ENCODE measurements at places on chromosomes 5 and 9. TPM values are rescaled to one million over a fixed set of nuclear protein-coding genes. Genes with fewer than 3 reads are reported as not detected.

GRCh38 chr9:112489039-112489546 lies 2.5 kb downstream of the KIAA1958 start:
- no peak overlapping the region for H3K27ac ChIP-seq
- H3K4me3 ChIP-seq, result no peak overlapping the region
- H3K27me3 ChIP-seq, result no peaks in the 10 kb centered on the region
- H3K36me3 ChIP-seq, result no peaks in the 10 kb centered on the region
- no peak for DNase-seq

DNA sequence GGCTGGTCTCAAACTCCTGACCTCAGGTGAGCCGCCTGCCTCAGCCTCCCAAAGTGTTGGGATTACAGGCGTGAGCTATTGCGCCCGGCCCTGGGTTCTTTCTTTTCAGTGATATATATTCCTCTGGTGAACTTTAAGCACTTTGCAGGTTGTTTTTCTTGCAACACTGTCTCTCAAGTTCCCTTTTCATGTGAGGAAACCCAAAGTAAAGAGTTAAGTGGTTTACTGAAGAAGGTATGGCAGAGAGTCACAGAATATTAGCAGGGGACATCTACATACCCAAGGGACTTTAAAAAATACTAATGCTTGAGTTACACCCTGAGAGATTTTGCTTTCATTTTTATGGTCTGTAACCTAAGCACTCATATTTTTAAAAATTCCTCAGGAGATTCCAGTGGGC lies 6.7 kb upstream of the GAPT start:
- DNase-seq, result no peak
- no peak overlapping the region for H3K4me3 ChIP-seq
- H3K27ac ChIP-seq, result no peak overlapping the region
- no peaks in the 10 kb centered on the region for H3K36me3 ChIP-seq
- H3K4me1 ChIP-seq, result no peaks in the 10 kb centered on the region

DNA sequence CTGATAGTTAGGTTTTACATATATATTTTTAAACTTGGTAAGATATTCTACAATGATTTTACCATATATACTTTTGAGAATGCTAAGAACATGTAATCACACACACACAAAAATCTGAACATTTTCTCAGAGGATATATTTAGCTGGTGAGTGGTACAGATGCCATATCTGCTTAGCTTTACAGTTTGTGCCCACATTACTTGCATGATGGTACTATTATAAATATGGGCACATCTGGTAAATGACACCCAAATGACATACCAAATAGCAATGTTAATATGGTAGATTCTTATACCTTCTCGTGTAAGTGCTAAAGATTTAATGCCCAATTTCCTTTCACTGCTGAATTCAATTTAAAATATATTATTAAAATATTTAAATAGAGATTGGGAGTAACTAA lies 56.6 kb downstream of the LSM11 start:
- H3K4me3 ChIP-seq, result no peak overlapping the region
- DNase-seq, result no peak
- no peaks in the 10 kb centered on the region for H3K4me1 ChIP-seq

GRCh38 chr9:131361202-131361833 lies 32.6 kb upstream of the PRRC2B start:
- H3K27me3 ChIP-seq, result no peaks in the 10 kb centered on the region
- peaks cover 39% of the 10 kb centered on the region for H3K4me1 ChIP-seq
- DNase-seq, result no peak
- H3K27ac ChIP-seq, result no peak overlapping the region
- no peak overlapping the region for H3K4me3 ChIP-seq
- H3K36me3 ChIP-seq, result no peaks in the 10 kb centered on the region

DNA sequence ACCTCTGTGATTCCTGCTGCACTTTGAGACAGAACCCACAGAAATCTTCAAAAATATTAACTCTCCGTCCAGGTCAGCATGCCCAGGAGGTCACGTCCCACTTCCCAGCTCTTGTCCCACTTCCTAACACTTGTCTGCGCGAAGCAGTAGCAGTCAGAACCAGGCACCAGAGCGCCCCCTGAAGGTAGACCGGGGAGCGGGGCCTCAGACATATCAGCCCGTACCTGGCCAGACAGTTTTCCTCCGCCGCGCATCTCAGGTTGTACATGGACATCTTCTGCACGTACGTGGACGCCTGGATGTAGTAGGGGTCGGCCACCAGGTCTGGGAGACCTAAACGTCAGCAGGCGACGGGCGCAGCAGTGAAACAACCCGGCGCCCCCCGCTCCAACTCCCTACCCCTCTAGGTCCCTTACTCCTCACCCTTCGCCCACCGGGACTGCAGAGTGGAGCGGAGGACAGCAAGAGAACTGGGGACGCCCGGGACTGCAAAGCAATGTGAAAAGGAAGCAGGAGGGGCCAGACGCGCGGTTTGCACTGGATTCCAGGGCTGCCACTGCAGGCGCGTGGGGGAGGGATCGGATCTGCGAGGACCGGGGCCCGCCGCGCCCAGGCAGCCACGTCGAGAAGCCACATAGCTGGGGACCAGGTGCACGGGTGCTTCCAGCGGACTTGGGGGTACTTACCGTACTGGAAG lies 1.2 kb downstream of the LOX start:
- H3K4me3 ChIP-seq, result peak overlapping the region; percentile 83
- no peaks in the 10 kb centered on the region for H3K36me3 ChIP-seq
- peaks cover 27% of the 10 kb centered on the region for H3K27me3 ChIP-seq

DNA sequence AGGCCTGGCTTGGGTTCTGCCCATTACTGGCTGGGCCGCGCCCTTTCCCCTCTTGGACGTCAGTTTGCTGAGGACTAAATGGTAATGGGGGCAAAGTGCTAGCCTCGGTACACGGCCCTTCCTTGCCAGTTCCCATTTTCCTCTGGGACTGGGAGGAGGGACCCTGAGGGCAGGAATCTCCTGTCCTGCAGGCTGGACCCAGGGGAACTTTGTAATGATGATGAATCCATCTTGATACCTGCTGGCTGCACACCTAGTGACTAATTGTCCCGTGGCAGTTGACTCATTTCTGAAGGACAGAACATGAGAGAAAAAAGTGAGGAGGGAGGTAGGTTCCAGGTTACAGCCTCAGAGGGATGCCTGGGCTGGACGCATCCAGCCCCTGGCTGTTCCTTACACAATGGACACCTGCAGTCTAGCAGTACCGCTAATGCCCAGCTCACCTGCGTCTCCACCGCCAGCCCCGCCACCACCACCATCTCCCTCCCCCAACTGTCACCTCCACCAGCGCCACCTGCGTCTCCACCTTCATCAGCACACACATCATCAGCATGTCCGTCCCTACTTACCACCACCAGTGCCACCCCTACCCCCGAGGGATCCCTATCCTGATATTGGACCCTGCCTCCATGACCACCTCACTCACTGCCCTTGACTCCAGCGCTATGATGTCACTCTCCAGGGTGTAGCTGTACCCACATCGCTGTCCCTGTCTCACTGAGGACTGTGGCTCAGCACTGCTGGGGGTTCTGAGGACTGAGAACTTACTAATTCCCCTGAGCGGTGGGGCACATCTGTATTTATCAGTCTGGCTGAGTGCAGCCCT lies 4.3 kb downstream of the CDHR2 start:
- no peak overlapping the region for H3K27ac ChIP-seq
- H3K36me3 ChIP-seq, result no peaks in the 10 kb centered on the region
- no peaks in the 10 kb centered on the region for H3K27me3 ChIP-seq
- no peak for DNase-seq
- H3K4me3 ChIP-seq, result no peak overlapping the region

DNA sequence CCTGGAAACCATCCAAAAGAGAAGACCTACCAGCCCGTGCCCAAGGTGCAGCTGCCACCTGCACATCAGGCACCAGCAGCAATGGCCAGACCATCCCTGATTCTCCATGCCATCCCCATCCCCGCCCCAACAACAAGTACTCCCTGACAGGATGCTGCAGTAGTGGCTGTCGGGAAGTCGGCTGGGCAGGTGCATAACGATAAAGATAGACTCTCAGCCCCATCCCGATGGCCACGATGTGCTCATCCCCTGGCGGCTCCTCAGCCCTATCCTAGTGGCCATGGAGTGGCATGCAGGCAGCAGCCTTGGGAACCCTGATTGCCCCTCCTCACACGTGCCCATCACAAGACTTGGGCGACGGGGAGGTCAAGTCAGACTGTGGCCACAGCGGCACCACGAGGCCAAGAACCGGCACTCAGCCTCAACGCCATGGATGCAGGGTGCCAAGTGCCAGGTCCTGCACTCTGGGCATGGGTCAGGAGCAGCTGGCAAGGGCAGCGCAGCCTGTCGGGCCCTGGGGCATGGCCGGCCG lies 368.8 kb upstream of the SPATA31A5 start:
- no peaks in the 10 kb centered on the region for H3K27me3 ChIP-seq
- no peaks in the 10 kb centered on the region for H3K36me3 ChIP-seq
- no peak for DNase-seq
- H3K4me3 ChIP-seq, result no peak overlapping the region
- H3K4me1 ChIP-seq, result no peaks in the 10 kb centered on the region
- no peak overlapping the region for H3K27ac ChIP-seq

- DNase-seq, result no peak
- no peak overlapping the region for H3K27ac ChIP-seq
- no peaks in the 10 kb centered on the region for H3K36me3 ChIP-seq
- no peaks in the 10 kb centered on the region for H3K4me1 ChIP-seq
- no peak overlapping the region for H3K4me3 ChIP-seq
These were observed 100.2 kb downstream of the SEC61B start for GRCh38 chr9:99322299-99322698.

DNA sequence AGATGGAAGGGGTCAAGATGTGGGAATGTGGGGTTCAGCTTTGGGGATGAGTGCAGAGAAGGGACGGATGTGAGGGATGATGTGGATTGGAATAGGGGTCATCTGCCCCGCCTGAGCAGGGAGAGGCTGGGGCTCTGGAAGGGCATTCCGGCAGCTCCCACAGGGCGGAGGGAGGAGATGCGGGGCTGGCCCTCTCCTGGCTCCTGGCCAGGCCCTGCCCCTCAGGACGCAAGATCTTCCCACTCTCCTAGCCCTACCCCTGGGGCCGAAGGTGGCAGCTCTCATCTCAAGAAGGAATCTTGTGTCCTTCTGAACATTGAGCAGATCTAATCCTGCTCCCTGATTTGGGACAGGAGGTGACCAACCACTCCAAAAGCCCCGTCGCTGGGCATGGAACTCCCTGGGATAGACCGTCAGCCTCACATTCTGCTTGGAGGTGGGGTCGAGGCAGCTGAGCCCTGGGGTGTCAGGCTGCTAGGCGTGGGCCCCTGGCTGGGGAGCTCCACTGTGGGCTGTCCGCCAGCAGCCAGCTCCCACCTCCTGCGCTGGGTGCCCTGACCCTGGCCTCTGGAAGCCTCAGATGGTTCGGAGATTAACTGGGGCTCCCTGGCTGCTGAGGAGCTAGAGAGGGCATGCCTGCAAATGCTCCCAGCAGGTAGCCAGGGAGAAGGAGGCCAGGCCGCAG lies 125.2 kb downstream of the ZNF354C start:
- peaks cover 6% of the 10 kb centered on the region for H3K4me1 ChIP-seq
- H3K27ac ChIP-seq, result no peak overlapping the region
- H3K36me3 ChIP-seq, result no peaks in the 10 kb centered on the region
- no peaks in the 10 kb centered on the region for H3K27me3 ChIP-seq

DNA sequence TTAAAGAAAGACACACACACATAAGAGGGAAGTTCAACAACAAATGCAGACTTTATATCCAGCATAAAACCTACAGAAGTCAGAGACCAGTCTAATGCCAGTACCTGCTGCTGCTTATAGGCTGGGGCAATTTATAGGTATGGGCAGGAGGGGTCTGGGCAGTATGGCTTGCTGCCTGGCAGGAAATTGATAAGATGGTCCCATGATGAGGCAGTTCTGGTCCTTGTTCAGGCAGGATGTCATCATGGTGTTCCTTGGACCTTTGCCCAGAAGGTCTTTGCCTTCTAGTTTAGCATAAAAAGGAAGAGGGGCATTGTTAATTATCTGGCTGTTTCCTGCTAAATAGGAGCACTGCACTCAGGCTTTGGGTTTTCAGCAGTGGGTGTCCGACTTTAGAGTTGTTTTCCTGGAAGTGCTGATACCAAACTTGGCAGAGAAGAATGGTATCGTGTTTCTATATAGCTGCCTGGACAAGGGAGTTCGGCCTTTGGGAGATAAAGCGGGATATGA lies 10.4 kb upstream of the PDCD1LG2 start:
- H3K27ac ChIP-seq, result no peak overlapping the region
- no peak overlapping the region for H3K4me3 ChIP-seq
- H3K36me3 ChIP-seq, result no peaks in the 10 kb centered on the region
- H3K27me3 ChIP-seq, result no peaks in the 10 kb centered on the region

DNA sequence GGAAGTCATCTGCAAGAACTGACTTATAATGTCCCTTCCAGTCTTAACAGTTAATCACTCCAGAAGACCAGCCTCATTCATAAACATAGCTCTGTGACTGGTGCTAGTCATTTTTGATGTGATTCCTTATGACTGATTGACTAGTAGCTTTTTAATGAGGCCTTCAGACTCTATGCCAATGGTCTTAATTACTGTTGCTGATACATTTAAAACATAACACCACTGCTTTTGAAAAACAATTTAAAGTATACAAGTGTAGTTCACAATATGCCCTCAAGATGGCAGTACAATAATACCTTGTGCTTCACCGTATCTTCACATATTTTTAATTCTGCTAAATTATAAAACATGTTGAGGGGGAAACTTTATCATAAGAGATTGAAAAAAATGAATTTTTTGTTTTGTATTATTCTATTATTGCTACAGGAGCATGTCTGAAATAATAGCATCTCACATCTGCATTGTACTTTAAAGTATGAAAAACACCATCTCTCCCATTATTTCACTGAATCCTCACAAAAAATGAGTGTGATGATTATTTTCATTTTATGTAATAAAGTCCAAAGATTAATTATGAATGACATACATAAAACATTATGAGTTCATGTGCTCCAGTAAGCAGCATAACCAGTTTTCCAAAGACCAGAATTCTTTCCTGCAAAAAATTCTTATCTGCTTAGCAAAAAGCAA lies 55.2 kb upstream of the SHISAL2B start:
- DNase-seq, result no peak
- no peaks in the 10 kb centered on the region for H3K27me3 ChIP-seq
- no peaks in the 10 kb centered on the region for H3K4me1 ChIP-seq
- H3K36me3 ChIP-seq, result no peaks in the 10 kb centered on the region
- H3K27ac ChIP-seq, result no peak overlapping the region

GRCh38 chr9:35732800-35733541 lies 505 bp downstream of the CREB3 start:
- peak overlapping the region; percentile 95 for H3K27ac ChIP-seq
- H3K27me3 ChIP-seq, result no peaks in the 10 kb centered on the region
- peak overlapping the region; percentile 97 for H3K4me3 ChIP-seq
- H3K36me3 ChIP-seq, result peaks cover 12% of the 10 kb centered on the region
- no peak for DNase-seq
- peaks cover 61% of the 10 kb centered on the region for H3K4me1 ChIP-seq

GRCh38 chr5:173972607-173972924 lies 16.4 kb upstream of the C5orf47 start:
- H3K4me1 ChIP-seq, result no peaks in the 10 kb centered on the region
- peaks cover 30% of the 10 kb centered on the region for H3K27me3 ChIP-seq
- DNase-seq, result no peak

GRCh38 chr5:76808141-76808691 lies 10.6 kb upstream of the F2RL1 start:
- H3K4me3 ChIP-seq, result no peak overlapping the region
- H3K27me3 ChIP-seq, result no peaks in the 10 kb centered on the region
- H3K27ac ChIP-seq, result no peak overlapping the region
- no peaks in the 10 kb centered on the region for H3K36me3 ChIP-seq
- no peaks in the 10 kb centered on the region for H3K4me1 ChIP-seq

GRCh38 chr5:89437450-89438435 lies 554.8 kb upstream of the MEF2C start:
- no peak for DNase-seq
- H3K4me1 ChIP-seq, result no peaks in the 10 kb centered on the region
- no peaks in the 10 kb centered on the region for H3K36me3 ChIP-seq
- no peak overlapping the region for H3K4me3 ChIP-seq

FST gene
- total RNA-seq, result 2.5 TPM

CCL19 gene
- not detected for total RNA-seq

CYSRT1 gene
- total RNA-seq, result not detected

PRRX2 gene
- 0.26 TPM for total RNA-seq
